Smooth muscle cell of the coronary artery (primary cell): ENCODE measurements at places on chromosomes 5 and 9. TPM values are rescaled to one million over a fixed set of nuclear protein-coding genes. Genes with fewer than 3 reads are reported as not detected.

SPOCK1 gene
- total RNA-seq: 273 and 727 TPM in 2 replicates

CBY3 gene
- not detected in 2 replicates for total RNA-seq

TUSC1 gene
- 1.9 and 8.5 TPM in 2 replicates for total RNA-seq

SCGB3A2 gene
- 0.15 TPM in 1 of 2 replicates, not detected in the other for total RNA-seq

C9 gene
- 1.4 TPM in 1 of 2 replicates, not detected in the other for total RNA-seq

SNCAIP gene
- total RNA-seq: 0.23 TPM in 1 of 2 replicates, not detected in the other

SPATA31A7 gene
- not detected in 2 replicates for total RNA-seq

SH3GL2 gene
- total RNA-seq: not detected in 2 replicates

BSPRY gene
- not detected in 2 replicates for total RNA-seq

TEK gene
- 0.23 and 29.1 TPM in 2 replicates for total RNA-seq

TDRD7 gene
- total RNA-seq: 4.4 and 5.8 TPM in 2 replicates

CD74 gene
- total RNA-seq: 0.15 and 1.3 TPM in 2 replicates

SPATA31E1 gene
- not detected in 2 replicates for total RNA-seq

XRCC4 gene
- total RNA-seq: 2.9 and 20.5 TPM in 2 replicates

VLDLR gene
- total RNA-seq: 21.4 and 29.8 TPM in 2 replicates

PCDHGB2 gene
- 1.6 and 2.0 TPM in 2 replicates for total RNA-seq

HINT1 gene
- total RNA-seq: 204 and 249 TPM in 2 replicates

ADAMTS13 gene
- 1.8 and 3.5 TPM in 2 replicates for total RNA-seq

MOCS2 gene
- total RNA-seq: 11.5 and 23.6 TPM in 2 replicates

IL3 gene
- not detected in 2 replicates for total RNA-seq

OR13C8 gene
- not detected in 2 replicates for total RNA-seq

SLC23A1 gene
- total RNA-seq: not detected in 2 replicates

ZDHHC11B gene
- 0.12 TPM in 1 of 2 replicates, not detected in the other for total RNA-seq

NR2F1-AS1 gene
- 16.0 and 24.2 TPM in 2 replicates for total RNA-seq

TMEM232 gene
- 1.4 and 4.6 TPM in 2 replicates for total RNA-seq

ANKRD33B gene
- total RNA-seq: 3.1 and 5.5 TPM in 2 replicates

KIAA0825 gene
- 1.4 and 1.6 TPM in 2 replicates for total RNA-seq

ANKRD55 gene
- not detected in 2 replicates for total RNA-seq

CER1 gene
- total RNA-seq: not detected in 2 replicates

LMX1B gene
- total RNA-seq: not detected in 2 replicates

SPINK13 gene
- not detected in 2 replicates for total RNA-seq

HAVCR1 gene
- not detected in 2 replicates for total RNA-seq

RAB3C gene
- not detected in 2 replicates for total RNA-seq

ZNF484 gene
- total RNA-seq: 9.5 and 9.7 TPM in 2 replicates

NPM1 gene
- total RNA-seq: 1,164 and 1,309 TPM in 2 replicates

GNAQ gene
- 26.5 and 40.2 TPM in 2 replicates for total RNA-seq

CD72 gene
- 0.30 and 3.5 TPM in 2 replicates for total RNA-seq

PGM5 gene
- total RNA-seq: 2.3 and 44.2 TPM in 2 replicates

FBP2 gene
- not detected in 2 replicates for total RNA-seq
